SIG-M5 (cell line): ENCODE measurements at places on chromosomes 12 and 14.
A peak's percentile ranks its signal among the peaks of the same experiment; 100 is the strongest.

- no peak for DNase-seq
These were observed 83.8 kb upstream of the METAP2 start for GRCh38 chr12:95390192-95390591.

GRCh38 chr12:19707948-19708409 is 268.7 kb downstream of the AEBP2 start:
- peak; percentile 1 for DNase-seq

DNA sequence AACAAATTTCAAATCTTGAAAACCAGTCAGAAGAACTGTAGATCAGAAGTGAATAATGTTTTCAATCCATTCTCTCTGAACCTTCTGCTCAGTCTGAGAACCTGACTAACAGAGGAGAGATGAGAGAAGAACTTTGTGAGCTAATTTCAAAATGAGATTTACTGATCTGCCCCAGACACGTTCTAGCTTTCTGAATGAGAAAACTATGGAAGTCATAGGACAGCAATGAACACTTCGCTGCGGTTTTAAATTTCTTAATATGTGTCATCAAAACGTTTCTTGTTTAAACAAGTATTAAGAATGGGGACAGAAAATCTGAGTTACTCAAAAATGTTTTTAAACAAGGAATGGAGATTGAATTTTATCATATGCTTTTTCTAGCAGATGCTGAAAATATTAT is 66.6 kb upstream of the FAR2 start:
- DNase-seq, result no peak

DNA sequence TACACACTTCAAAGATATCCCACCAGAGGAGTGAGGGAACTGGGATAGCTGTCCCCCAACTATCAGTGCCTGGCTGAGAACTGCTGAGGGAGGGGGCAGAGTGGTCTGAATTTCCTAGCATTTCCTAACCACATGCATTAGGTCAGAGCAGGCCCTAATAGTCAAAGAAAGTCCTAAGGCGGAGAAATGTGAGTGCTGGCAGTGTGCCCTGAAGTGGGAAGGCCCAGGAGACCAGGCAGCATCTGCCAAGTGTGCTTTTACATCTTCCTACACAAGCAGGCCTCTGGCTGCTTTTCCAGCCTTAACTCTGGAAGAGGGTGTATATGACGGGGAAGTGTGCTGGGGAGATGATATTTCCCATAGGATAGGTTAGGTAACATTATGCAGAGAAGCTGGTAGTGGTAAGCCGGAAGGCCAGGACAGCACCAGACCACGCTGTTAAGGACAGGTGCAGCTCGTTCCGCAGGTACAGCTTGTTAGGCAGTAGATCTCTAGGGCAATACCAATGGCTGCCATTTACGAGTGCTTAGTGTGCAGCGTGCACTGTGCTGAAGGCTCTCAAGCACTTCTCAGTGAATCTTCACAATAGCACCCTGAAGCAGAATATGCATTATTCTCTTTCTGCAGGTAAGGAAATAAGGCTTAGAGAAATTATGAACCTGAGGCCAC is 9.1 kb upstream of the CCDC198 start:
- no peak for DNase-seq

DNA sequence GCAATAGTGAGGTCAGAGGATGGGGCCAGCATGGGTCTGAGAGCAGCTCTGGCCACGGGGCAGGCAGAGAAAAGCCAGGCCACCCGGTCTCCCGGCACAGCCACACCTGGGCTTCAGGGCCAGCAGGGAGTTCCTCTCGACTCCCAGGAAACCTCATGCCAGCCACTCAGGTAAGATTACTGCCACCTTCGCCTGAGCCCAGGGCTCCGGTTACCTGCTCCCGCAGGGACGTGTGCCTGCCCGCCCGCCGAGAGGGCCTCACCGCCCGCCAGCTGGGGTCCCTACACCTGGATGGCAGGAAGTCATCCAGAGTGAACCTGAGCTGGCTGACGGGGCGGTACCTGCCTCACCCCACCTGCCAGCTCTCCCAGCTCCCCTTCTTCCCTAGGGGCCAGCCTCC is 7.3 kb downstream of the JAG2 start:
- DNase-seq, result no peak

- no peak for DNase-seq
These were observed 197.0 kb downstream of the SLC41A2 start for GRCh38 chr12:104761091-104761490.

DNA sequence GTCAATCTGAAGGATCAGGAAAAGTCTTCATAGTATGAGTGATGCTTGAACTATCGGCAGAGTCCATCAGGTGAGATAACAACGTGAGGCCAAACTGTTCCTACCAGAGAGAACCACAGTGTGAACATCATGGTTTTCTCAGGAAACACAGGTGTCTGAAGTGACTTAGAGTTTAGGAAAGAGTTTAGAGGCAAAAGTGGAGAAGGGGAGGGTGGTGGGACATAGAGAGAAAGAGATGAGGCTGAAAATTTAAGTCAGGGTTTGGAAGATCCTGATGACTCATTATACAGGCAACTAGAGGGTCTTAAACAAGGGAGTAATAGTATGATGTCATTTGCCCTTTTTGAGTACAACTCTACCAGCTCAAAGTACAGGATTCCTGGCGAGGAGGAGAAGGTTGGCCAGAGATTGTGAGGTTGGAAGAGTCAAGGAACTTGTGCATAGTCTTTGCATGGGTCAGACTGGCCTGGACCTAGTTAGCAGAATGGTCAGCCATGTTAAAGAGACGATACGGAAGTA is 16.0 kb downstream of the CPNE8 start:
- no peak for DNase-seq

GRCh38 chr12:127829281-127830064 is 437.5 kb upstream of the TMEM132C start:
- no peak for DNase-seq

GRCh38 chr14:22533057-22533704 is 55.8 kb downstream of the DAD1 start:
- no peak for DNase-seq

DNA sequence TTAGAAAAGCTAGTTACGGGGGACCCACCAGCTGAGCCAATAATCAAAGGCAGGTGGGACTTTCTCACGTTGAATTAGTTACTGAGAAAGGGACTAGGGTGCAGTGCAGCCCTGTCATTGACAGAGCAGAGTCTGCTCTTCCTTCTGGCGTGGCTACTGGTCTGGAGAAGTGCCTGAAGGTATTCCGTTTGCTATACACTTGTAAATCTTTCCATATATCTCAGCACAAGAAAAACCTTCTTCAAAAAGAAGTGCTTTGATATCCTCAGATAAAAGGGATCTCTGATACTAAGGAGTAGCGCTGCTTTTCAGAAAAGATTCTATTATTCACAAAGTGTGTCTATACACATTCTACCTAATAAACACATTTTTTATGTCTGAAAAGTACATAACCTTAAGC is 91.5 kb downstream of the KCNK10 start:
- DNase-seq, result no peak
